ENCODE measurements at places on chromosomes 5 and 9.

DNA sequence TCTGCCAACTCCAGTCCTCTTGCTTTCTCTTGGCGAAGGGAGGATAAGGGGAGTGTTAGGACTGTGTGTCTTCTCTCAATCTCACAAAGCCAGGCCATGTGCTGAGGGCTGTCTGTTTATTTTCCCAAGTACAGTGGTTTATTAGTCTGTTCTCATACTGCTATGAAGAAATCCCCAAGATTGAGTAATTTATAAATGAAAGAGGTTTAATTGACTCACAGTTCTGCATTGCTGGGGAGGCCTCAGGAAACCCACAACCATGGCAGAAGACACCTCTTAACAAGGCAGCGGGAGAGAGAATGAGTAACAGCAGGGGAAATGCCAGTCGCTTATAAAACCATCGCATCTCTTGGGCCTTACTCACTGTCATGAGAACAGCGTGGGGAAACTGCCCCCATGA is 36.2 kb upstream of the CKS2 start:
- no peak for DNase-seq

GRCh38 chr5:53071738-53072137 is 37.8 kb downstream of the MOCS2 start:
- no peak for DNase-seq

DNA sequence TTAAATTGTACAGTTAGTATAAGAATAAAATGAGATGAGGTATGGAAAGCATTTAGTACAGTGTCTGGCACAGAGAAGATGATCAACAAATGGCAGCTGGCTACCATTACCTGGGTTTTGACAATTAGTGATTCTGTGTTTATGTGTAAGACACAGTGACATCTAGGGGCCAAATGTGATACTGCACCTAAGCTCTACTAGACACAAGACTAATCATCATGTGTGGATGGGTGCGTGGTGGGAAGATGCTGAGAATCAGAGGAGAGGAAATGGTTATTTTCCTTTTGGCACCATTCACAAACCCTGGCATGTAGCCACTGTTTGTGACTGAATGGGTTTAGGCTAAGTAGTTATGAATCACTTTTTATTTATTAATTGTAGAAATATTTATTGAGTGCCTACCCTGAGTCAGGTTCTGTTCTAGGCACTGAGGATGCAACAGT is 109.8 kb upstream of the TBC1D2 start:
- no peak for DNase-seq

- no peak for DNase-seq
Measured at GRCh38 chr9:114902786-114903524, 27.4 kb downstream of the TNFSF8 start.

GRCh38 chr5:58450018-58450417 is 9.9 kb downstream of the PLK2 start:
- no peak for DNase-seq

GRCh38 chr5:8341406-8341805 is 472.5 kb downstream of the MTRR start:
- DNase-seq = no peak

- no peak for DNase-seq
Measured at GRCh38 chr9:117535973-117536372, 121.1 kb upstream of the ASTN2 start.

DNA sequence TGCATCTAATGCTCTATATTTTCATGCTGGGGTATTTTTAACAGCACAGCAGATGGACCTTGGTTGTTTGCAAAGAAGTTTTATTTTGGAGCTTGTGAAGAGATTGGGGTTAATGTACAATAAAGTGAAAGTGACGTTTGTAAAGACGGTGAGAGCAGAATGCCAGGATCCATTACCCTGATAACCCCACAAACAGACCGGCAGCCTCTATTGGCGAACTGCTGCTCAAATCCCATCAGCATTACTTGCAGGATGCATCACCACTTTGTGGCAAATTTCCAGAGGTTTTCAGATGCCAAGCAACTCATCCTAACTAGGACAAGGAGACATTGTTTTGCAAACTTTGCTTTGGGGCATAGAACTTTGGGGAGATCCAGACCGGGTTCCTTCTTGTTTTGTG is 383.3 kb upstream of the ZNF462 start:
- no peak for DNase-seq

- peak; percentile 58 for DNase-seq
Measured at GRCh38 chr9:14846871-14847311, 63.3 kb downstream of the FREM1 start.

DNA sequence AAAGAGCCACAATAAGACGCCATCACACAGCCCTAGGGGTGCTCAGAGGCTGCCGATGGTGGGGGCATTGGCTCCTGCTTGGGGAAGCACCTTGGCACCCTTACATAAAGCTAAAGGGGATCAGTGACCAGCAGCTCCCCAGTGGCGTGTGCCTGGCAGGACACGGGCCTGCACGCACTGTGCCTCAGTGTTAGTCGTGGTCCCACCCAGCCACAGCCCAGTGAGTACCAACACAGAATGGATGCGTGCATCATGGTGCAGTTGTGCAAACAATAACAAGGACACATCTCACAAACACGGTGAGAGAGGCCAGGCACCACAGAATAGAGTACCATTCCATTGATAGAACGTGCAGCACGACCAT is 103.2 kb downstream of the WNK2 start:
- no peak for DNase-seq

GRCh38 chr9:12817702-12818101 is 42.9 kb downstream of the LURAP1L start:
- DNase-seq = no peak

DNA sequence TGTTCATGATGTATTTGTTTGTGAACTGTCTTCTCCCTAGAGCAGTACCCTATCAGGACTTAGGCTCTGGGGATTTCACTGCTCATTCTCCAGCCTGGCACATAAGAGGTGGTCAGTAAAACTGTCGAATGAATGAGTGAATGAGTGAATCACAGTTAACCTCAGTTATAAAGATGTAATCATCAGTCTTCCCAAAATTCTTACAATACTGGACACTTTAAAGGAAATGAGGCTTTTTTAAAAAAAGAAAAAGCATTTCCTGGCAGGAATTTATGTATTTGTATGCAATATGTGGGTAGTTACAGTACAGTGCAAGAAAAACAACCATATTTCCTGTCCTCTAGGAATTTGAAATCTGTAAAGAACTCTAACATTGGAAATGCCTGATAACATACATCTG is 59.6 kb downstream of the RAI14 start:
- DNase-seq = no peak

- DNase-seq = peak; percentile 79
Measured at GRCh38 chr5:122415030-122415800, 103.2 kb downstream of the SNCAIP start.

- peak; percentile 14 for DNase-seq
Measured at GRCh38 chr5:6291961-6292360, 86.4 kb downstream of the MED10 start.

- DNase-seq = peak; percentile 27
Measured at GRCh38 chr5:137822158-137822764, 45.4 kb upstream of the MYOT start.

DNA sequence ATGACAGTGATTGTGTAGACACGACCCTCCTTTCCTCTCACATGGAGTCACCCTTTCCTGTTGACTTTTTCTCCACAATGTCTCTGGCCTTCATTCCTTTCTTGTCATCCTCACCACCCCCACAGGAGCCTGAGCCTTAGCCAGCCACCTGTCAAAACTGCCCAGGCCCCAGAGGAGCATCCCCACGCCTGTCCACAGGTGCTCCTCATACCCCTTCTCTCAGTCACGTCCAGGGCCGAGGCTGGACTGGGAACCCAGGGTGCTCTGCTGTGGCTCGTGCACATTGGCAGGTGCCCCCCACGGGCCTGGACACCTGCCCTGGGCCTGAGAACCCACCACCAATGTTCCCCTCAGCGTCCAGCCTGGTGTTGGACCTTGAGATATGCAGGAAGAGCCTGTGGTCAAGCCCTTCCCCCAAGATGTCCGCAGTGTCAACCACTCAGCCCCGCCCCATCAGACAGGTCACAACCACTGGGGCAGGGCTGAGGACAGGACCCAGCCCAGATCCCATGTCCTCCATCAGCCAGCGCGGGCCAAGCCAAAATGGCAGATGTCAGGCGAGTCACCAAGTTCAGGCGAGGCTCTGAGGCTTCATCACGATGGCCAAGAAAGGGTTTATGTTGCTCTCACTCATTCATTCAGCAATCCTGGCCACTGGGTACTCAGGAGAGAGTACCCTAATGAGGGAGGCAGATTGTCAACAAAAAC is 65.8 kb upstream of the STXBP1 start:
- DNase-seq = no peak

GRCh38 chr5:146440870-146441495 is 6.2 kb upstream of the TCERG1 start:
- DNase-seq = peak; percentile 4

DNA sequence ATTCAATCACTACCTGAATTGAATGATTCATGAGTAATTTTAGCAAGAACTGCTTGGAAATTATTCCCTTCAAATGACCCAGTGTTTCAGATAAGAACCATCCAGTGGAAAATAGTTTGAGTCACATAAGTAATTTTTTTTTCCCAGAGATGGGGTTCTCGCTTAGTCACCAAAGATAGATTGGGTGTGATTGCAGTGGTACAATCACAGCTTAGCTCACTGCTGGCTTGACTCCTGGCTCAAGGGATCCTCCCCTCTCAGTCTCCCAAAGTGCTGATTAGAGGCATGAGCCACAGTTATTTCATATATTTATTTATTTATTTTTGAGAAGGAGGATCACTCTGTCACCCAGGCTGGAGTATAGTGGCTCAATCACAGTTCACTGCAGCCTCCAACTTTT is 574.5 kb upstream of the ARRDC3 start:
- no peak for DNase-seq

GRCh38 chr9:129355631-129356030 is 177.6 kb upstream of the IER5L start:
- DNase-seq = no peak

DNA sequence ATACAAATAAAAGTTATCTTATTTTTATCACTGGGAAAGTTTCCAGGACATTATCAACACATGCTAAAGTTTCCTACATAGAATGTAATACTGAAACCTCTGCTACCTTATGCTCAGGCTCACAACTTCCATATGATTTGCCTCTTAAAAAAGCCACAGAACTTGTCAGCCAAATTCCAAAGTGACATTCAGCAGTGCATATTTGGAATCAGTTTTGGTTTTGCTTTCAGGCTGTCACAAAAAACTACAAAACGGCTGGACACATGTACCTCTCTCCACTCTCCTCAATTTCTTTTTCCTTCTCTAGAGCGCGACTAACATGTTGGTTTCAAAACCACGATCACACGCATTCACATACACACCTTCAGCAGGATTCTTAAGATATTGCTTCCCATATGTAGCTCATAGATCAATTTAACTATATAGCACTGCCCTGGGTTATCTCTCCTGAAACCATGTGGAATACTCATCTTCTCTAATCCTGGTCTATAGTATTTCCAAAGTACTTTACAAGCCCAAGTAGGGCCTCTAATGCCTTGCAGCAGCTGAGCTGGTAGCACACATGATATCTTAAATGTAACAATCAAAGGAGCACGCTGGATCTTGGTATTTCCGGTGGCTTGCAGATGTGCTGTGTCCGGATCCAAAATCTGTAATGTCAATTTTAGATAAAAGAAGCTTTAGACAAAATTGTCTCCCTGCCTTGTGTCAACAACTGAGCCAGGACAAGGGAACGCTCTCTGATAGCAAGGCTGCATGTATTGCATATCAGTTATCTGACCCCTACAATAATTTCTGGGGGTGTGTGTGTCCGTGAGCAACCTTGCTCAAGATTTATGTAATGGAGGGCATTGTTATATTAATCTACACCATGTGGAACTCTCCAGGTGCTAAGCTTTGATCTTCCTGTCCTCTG is 203.2 kb downstream of the DMRT2 start:
- no peak for DNase-seq

DNA sequence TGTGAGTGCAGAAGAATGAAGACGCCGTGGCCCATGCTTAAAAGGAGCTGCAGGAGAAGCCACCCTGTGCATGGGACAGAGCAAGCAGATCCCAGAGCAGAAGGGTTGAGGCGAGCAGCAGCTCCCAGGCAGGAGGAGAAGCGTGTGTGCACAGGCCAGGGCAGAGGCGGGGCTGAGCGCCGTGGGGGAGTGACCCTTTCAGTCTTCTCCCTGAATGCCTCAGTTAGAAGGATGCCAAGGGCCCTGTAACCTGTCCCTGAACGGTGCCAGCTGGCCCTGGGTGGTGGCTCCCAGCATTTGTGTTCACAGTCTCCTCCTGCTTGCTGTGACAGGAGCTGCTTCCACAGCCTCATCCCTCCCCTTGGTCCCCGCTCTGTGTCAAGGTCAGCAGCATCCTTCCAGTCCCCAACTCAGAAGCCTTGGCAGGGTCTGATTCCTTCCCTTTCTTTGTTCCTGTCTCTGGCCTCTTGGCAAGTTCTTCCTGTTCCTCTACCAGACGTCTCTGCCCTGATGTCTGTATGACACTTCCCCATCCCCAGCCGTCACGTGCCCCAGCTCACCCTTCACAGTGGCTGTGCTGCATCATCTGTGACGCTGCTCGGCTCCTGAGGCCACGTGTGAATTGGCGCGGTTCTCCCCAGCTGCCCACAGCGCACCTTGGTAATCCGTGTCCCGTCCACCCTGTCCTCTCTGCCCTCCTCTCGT is 5.2 kb downstream of the EXOC3 start:
- no peak for DNase-seq

- no peak for DNase-seq
Measured at GRCh38 chr5:173302546-173303155, 25.6 kb downstream of the STC2 start.

DNA sequence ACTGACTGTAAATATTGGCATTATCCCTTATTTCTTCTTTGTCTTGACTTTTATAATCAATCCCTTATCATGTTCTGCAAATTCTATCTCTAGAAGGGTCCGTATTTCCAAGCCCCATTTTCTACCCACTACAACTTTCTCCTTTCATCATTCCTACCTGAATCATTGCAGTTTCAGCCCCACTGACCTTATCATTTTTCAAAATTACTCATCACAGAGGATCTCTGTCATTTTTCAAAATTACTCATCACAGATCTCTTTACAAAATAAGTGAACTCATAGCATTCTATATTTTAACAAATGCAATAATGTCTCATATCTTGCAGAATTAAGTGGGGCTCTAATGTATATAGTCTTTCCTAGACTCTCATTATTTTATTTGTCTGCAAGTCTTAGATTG is 256.9 kb upstream of the COX7C start:
- no peak for DNase-seq

- no peak for DNase-seq
Measured at GRCh38 chr9:91403665-91404543, 19.7 kb downstream of the NFIL3 start.

DNA sequence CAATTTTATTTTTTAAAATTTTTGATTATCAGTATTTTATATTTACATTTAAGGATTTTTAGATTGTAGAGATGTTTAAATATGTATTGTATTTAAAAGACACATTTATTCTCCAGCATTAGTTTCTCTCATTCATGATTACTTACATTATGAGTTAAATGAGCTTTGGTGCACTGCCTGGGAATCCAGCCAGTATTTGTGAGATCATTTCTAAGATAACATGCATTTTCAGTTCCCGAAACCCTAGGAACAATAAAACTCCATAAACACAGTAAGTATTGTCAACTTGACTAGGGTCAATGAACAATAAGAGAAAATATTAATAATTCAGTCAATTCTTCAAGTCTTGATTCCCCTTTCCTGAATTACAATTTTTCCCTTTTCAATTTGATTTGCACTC is 403.3 kb downstream of the PLK2 start:
- DNase-seq = no peak
